ENCODE measurements at places on chromosomes 16 and 17.
A peak's percentile ranks its signal among the peaks of the same experiment; 100 is the strongest.

- DNase-seq: no peak
Observed at GRCh38 chr16:28011971-28012445, 51.5 kb downstream of the GSG1L start.

GRCh38 chr17:76027159-76027839 is at the start of gene EVPL:
Gene EVPL (minus strand): TSS chr17:76027306. CDS start chr17:76027198, 108 bp downstream.
- peak; percentile 79 for DNase-seq

GRCh38 chr16:52433643-52434042 is 113.3 kb downstream of the TOX3 start:
- DNase-seq: no peak

GRCh38 chr16:19162085-19162484 is 6.0 kb upstream of the SYT17 start:
- DNase-seq: no peak

DNA sequence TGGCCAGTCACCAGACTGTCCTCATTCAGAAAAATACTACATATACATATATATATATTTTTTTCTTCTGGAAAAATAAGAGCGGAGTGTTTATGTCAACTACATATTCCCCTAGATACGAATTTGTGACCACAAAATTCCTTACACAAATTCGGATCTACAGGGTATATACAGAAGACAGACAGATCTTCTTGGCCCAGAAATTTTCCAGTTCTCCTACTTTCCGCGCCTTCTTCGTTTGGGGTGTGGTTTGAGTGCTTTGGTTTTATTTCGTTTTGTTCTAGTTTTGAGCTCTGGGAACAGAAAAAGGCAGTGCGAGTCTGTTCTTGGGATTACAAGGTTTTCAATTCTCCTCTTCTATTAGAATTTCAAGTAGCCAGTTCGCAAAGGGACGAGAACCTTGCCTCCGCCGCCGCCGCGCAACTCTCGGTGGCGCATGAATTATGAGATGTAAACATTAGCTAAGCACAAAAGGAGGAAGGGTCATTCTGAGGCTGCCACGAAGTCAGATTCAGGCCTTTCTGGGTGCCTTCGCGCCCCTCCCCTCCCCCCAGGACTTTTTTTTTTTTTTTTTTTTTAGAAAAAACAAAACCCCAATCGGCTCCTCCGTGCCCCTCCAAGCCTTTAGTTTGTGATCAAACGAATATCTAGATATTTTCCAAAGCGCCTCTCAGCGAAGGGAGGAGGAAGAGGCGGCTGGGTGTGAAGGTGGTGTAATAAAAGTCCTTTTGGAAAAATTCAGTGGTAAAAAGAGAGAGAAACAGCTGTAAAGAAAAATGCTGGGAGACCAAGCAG is 1.8 kb upstream of the HOXB4 start:
- DNase-seq: peak; percentile 63

DNA sequence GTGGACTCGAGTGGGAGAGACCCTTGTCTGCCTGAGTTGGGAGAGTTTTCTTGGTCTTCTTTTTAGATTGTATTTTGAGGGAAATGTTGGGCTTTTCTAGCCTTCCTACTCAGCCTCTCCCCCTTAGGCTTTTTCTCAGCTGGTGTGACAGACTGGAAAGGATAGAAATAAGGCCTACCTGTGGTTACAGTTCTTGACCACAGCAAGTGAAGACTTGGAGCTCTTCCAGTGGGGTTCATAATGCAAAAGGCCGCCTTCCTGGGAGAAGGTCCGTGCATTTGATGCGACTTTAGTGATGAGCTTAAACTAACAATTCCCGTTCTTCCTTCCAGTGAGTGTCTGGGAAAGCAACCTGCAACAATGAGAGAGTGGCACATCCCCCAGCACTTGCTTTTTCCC is 56.8 kb downstream of the B9D1 start:
- DNase-seq: peak; percentile 10

- DNase-seq: no peak
Observed at GRCh38 chr16:80200079-80200478, 340.7 kb upstream of the DYNLRB2 start.

GRCh38 chr16:15932939-15933338 is 16.5 kb upstream of the ABCC1 start:
- DNase-seq: peak; percentile 46

DNA sequence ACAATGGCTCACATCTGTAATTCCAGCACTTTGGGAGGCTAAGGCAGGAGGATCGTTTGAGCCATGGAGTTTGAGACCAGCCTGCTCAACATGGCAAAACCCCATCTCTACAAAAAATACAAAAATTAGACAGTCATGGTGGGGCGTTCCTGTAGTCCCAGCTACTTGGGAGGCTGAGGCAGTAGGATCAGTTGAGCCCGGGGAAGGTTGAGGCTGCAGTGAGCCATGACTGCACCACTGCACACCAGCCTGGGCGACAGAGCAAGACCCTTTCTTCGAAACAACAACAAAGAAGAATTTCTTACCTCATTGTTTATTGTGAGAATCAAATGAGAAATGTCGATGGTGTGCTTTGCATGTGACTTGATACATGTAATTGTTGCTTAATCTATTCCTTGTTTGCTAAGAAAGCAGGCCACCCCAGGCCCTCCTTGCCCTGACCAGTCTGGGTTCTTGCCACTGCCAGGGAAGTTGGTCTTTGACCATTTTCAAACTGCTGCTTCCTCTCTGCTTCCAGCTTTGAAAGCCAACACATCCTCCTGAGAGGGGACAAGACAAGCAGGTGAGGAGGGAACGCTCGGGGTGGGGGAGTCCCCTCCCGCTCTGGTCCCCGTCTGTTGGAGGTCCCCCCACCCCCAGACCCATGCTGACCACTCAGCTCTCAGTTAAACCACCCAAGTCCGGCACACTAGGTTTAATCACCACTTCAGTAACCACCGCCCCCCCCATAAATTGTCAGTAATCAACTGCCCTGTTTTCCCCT is 47.3 kb upstream of the CPNE2 start:
- no peak for DNase-seq

GRCh38 chr17:61442878-61443474 is 9.2 kb upstream of the TBX4 start:
- no peak for DNase-seq

DNA sequence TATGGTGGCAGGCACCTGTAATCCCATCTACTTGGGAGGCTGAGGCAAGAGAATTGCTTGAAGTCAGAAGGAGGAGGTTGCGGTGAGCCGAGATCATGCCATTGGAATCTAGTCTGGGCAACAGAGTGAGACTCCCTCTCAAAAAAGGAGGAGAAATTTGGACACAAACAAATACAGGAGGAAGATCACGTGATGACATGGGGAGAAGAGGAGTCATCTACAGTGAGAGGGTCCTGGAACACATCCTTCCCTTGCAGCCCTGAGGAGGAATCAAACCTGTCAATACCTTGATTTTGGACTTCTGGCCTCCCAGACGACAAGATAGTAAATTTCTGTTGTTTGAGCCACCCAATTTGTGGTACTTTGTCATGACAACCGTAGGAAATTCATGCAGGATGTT is 671.9 kb upstream of the EEF2KMT start:
- DNase-seq: no peak

DNA sequence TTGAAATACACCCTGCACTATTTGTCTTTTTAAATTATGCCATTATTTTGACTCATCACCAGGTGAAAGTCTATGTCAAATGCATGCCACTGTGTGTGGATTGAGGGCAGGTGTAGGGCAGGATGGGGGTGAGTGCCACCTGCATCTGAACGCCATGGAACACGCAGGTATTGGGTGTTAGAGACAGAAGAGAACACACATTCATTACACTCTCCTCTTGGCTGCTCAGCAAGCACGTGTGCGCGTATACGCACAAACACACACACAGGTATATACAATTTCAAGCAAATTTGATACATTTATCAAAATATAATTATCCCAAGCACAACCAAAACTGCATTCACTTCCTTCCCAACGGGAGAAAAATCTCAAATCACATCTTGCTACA is 268.9 kb downstream of the NTN1 start:
- no peak for DNase-seq

DNA sequence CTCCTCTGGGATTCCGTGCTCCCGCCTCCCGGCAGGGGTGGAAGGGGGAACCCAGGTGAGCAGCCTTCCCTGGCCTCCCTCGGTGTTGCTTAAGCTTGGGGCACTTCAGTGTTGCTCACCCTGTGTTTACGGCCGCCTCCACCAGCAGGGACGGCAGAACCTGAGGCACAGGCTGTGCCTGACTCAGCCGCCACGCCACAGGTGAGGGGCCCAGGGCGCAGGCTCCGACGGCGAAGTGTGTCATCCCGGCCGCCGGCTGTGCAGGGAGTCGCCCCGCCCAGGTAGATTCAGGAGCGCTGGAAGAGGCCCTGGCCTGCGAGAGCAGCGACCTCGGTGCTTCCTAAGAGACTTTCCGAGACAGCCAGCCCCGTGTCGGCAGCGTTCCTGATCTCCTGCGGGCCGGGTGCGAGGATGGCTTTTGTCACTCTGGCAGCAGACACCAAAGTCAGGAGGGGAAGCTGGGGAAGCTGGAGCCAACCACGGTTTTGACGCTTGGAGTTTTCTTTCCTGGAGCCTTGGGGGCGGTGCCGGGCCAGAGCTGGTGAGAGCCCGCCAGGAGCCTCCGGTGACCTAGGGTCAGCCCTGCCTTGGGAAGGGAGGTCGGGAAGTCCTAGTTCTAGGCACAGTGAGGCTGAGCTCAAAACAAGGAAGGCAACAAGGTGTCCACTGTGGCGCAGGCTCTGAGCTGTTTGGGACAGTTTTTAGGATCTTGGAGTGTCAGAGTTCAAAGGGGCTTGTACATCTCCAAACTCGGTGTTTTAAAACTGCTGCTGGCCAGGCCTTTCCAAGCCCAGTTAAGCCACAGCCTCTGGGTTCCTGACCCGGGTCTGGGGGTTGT is 2.1 kb downstream of the GSE1 start:
- DNase-seq: peak; percentile 51

DNA sequence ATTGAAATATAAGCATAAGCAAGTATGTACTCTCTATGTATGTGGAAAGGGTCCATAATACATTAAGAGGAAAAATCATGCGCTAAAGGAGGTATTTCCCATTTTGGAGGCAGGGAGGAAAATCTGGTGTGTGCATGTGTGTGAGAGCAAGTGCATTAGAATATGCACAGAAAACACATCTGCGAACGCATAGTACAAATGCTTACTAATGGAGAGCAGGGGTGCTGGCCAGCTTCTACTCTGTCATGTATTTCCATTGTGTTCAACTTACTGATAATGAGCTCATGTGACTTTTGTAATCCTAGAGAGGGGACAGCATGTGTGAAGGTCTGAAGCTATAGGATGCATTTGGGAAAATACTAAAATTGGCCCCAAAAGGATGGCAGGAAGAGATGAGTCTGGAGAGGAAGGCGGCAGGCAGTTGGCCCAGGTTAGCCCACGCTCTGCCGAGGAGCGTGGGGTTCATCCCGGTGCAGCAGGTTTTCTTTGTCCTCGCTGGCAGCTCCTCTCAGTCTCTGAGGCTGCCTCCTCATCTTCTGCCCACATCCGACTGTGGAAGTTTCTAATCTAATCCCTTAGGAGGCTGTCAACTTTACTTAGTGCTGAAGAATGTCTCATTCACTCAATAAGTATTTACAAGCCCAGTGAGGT is 17.8 kb upstream of the KSR1 start:
- no peak for DNase-seq

DNA sequence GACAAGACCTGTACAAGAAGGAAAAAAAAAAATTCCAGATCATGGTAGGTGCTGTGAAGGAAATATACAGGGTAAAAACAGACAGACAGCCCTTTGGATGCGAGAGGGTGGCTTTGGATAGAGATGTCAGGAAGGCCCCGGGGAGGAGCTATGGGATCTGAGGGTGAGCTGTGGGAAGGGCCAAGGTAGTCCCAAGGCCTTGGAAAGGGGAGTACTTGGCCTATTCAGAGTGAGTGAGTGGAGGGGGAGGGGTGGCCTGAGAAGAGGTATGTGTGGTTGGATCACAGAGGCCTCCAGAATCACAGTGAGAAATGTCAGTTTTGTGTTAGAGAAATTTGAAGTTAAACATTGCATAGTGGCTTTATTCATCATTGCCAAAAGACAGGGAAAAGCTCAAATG is 31.2 kb upstream of the AKTIP start:
- DNase-seq: no peak

GRCh38 chr16:21088646-21089538 is 61.8 kb downstream of the DNAH3 start:
- no peak for DNase-seq

DNA sequence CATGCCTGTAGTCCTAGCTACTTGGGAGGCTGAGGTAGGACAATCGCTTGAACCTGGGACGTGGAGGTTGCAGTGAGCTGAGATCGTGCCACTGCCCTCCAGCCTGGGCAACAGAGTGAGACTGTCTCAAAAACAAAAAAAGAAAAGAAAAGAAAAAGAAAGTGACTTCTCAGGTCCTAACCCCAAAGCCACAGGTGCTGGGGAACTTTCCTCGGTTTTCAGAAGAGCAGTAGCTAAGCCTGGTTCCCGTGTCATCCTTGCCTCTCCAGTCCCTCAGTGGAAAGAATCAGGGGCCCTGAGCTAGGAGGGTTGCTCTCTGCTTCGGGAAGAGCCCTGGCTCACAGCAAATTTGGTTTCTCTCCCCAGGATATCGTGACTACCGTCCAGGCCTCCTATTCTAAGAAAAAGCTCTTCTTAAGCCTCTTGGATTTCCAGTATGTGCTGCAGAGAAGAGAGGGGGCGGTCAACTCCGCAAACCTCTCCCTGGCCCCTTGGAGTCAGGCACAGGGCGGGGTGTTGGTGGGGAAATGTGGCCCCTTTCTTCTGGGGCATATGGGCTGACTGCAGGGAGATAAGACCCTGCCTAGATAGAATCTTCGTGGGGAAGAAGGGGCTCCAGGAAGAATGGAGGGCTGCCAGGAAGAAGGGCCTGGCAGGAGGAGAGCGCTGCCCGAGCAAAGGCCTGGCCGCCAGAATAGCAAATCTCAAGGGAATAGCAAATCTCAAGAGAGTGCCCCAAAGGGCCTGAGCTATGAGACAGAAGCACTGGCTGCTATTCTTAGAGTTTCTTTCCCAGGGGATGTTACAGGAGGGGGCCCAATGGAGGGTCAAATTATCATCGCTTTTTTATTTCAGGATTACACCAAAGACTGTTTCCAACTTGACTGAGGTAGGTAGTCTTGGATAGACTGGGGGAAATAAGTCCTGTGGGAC is 8.3 kb upstream of the NLRC5 start:
- DNase-seq: no peak

DNA sequence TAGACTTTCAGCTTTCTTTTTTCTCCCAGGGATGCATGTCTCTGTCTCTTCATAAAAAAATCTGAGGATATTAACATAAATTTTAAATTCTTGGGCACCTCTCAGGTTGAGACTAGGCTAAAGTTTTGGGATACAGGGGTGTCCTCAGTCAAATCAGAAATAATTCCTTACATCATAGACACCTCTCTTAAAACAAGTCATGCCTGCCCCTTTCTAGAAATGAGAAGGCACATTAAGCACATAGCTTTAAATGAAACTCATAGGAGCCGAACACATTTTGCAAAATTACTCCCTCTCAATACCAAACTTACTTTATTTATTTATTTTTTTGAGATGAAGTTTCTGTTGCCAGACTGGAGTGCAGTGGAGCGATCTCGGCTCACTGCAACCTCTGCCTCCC is 67.3 kb upstream of the BCAR1 start:
- no peak for DNase-seq

DNA sequence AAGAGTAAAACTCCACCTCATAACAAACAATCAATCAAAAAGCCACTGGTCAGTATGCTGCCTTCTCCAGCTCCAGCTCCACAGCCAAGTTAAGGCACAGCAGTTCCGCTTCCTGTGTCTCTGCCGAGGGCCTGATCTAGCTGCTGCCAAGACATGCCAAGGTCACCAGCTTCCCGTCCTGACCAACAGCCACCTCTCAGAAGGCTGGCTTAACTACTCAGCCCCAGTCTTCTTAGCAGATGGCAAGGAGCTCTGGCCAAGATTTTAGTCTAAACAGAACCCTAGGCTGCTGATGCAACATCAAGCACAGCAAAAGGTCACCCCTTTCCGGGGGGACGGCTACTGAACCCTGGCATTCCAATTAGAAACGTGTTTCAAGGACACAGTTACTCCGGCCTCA is 17.7 kb upstream of the MNT start:
- DNase-seq: no peak
